ENCODE measurements at places on chromosomes 6 and 20.

- DNase-seq = no peak
Measured at GRCh38 chr6:168834801-168835200, 393.8 kb downstream of the SMOC2 start.

GRCh38 chr20:478949-479429, 16.7 kb upstream of the TBC1D20 start:
- peak; percentile 83 for DNase-seq

DNA sequence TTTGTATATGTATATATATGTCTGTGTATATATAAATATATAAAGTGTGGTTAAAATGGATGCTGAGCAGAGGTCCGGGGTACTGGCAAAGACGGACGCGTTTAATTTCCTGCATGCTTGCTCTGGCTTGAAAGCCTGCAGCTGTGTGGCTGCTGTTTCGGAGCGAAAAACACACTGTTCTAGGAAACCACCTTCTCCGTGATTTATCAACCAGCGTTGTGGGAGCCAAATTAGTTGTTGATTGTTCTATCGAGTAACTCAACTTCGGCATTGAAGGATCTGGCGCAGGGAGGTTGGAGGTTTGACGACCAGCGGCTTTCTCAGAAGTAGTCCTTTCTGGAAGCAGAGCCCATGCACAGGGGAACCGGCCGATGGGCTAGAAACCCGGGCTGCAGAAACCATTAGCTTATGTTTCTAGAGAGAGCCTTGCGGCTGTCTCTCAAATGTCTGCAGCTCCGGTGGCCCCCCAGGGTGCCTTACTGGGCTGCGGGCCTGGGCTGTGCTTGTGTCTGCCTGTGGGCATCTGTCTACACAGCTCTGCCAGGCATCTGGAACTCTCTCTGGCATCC, 81.8 kb downstream of the EDN3 start:
- DNase-seq = no peak

- no peak for DNase-seq
Measured at GRCh38 chr6:17458966-17459365, 65.6 kb downstream of the CAP2 start.

DNA sequence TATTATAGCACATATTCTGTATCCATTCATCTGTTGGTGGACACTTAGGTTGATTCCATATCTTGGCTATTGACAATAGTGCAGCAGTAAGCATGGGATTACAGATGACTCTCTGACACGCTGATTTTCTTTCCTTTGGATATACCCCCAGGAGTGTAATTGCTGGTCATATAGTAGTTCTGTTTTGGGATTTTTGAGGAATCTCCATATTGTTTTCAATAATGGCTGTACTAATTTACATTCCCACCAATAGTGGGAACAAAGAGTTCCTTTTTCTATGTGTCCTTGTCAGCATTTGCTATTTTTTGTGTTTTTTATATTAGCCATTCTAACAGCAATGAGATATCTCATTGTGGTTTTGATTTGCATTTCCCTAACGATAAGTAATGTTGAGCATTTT, 309.0 kb upstream of the JARID2 start:
- no peak for DNase-seq

- DNase-seq = no peak
Measured at GRCh38 chr6:107641071-107641470, 151.2 kb downstream of the SOBP start.

DNA sequence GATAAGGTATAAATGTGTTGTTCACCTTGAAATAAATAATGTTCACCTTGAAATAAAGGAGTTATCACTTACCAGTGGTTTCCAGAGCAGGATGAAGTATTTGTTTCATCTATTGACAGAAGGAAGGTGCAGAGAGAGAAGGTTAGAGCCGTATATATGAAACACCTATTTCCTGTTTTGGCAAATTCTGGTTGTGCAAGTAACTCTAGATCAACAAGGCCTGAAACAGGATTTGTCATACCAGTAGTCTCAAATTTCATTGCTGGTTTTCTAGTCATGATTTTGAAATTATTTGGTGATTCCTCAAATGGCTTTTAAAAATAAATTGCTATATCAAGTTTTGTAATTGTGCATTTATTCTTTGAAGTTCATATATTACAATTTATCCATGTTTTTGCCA, at the start of gene CRISP3:
Gene CRISP3 (minus strand): TSS at position 130 of the 400 bp plus-strand sequence. CDS start 21 bp downstream, at position 109.
- no peak for DNase-seq

DNA sequence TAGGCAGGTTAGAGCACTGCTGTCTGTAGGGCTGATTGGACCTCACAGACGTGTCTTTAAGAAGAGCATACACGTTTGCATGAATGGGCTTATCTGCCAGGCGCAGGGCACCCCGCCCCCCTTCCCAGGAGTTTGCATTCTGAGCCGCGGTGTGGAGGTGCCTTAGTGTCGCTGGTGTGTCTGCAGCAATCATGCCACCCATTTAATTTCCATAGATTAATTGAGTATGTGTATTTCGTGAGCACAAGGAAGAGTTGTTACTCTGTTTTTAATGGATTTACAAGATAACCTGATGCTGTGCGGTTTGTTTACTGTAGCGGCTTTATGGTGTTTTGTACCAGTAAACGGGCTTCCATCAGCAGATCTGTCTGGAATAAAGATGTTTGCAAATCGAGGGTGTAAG, 107.7 kb downstream of the ZDHHC14 start:
- no peak for DNase-seq

GRCh38 chr20:33995053-33995831, 1.5 kb downstream of the RALY start:
- peak; percentile 64 for DNase-seq

- peak; percentile 41 for DNase-seq
Measured at GRCh38 chr6:25788305-25788922, 33.9 kb downstream of the SLC17A4 start.

GRCh38 chr6:115773741-115774140, 286.9 kb downstream of the FRK start:
- no peak for DNase-seq

- no peak for DNase-seq
Measured at GRCh38 chr6:24920136-24920535, 15.6 kb downstream of the RIPOR2 start.

- no peak for DNase-seq
Measured at GRCh38 chr6:84773431-84774156, 9.2 kb upstream of the TBX18 start.

GRCh38 chr20:45128099-45128498, 3.8 kb upstream of the WFDC12 start:
- no peak for DNase-seq

DNA sequence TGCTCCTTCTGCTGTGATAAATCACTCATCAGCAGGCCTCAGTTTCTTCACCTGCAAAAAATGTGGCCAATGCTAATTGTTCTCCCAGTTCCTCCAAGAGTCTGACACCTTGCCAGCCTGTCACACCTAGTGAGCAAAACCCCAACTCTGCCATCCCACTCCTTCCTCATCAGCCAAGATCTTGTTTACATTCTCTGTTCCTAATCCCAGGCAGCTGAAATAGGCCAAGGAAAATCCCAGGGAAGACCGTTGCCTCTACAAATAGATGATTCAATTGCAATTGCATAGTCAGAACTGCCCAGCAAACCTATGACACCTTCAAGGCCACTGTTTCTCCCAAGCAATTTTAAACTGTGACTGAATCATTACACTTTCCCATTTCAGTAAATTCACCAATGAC, 78.7 kb downstream of the GMDS start:
- no peak for DNase-seq

GRCh38 chr6:132961122-132961521, 146.8 kb downstream of the RPS12 start:
- no peak for DNase-seq

- no peak for DNase-seq
Measured at GRCh38 chr20:15278041-15278440, 940.6 kb upstream of the FLRT3 start.

DNA sequence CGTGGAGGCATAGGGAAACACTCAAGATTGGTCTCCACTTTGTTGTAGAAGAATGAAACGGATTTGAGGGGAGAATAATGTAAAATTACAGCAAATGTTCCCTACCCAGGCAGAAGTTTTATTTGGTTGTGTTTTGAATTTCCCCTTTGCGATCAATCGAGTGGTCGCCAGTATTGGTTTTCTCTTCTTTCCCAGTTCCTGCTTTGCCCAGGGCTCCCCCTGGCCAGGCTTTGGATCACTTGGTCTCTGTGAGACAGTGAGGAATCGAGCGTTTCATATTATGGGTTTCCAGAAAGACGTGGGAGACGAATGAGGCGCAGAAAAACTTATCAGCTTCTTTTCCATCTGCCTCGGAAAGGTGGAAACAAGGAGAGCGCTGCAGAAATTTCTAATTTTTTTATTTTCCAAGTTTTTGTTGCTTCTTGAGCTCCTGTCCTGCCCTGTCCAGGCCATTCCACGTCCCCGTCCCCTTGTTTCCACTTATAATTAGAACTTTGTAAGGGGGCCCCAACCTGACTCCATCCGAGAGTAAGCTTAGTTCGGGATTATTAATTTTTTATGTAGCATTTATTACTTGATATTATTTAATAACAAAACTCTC, 7.5 kb upstream of the TBX18 start:
- DNase-seq = no peak

DNA sequence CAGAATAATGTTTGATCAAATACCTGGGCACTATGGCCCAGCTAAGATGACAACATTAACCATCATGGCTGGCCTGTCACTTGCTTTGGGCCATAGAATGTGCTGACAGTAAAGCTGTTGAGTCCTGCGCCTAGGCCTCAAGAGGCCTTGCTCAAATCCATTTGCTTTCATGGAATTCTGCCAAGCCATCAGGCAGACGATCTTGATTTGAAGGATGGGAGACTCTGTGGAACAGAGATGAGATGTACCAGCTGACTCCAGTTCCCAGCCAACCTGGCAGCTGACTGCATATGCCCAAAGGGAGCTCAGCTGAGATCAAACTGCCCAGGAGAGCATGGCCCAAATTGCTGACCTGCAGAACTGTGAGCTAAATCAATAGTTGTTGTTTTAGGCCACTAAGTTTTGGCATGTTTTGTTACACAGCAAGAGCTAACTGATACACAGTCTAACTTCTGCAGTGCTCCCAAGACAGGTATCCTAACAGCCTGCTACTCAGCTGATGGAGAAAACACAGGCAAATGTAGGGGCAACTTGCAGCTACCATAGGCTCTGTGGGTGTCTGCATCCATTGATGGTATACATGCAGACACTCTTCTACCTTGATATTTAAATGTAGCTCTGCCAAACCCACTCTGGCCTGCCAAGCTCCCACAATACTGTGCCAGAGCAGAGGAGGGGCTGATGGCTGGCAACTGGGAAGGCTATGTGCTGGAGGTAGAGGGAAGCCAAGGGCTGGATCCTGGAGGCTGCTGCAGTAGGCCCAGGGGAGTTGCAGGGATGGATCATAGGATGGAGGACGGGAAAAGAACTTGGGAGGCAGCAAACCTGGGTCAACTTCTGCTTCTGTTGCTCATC, 55.2 kb upstream of the RNF24 start:
- no peak for DNase-seq

DNA sequence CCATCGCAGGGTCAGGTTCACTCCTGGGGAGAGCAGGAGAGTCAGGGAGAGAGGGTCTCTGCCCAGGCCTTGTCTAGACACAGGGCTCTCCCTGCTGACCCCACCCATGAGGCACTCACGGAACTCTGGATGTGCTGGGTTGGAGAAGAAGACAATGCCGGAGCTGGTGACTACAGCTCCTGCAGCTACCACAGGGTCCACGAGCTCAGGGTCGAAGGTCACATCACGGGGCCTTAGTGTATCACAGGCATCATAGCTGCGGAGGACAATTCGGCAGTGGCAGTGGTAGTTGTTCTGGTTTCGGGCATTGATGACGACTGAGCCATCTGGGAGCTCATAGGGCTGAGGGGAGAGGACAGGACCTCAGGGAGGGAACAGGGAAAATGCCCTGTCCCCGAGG, 2.7 kb downstream of the NEU1 start:
- no peak for DNase-seq

DNA sequence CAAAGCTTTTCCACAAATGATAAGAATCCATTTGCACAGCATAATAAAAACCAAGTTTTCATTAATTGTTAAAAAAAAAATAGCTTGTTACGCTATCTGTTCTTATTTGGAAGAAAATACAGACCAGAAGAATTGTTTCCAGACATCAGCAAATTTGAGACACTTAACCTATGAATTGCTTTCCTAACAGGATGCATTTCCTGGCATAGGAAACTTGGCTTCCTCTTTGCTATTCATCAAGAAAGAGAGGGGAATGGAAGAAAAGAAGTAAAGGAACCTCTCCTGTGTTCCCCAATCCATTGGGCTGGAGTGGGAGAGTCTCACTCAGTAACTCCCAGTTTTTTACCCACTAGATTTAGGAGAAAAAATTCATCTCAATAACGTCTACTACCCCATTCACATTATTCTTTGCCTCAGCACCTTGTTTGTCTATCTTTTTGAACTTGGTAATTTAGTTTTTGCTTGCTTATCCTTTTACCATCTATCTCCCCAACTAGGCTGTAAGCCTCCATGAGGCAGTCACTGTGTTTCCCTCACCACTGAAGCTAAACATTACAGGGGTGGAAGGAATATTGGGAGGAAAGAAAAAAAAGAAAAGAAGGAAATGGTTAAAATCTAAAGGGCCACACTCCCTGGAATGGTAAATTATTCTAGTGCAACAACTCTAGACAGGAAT, 150.3 kb downstream of the COL21A1 start:
- peak; percentile 16 for DNase-seq

- DNase-seq = peak; percentile 10
Measured at GRCh38 chr6:22053391-22053997, 243.3 kb downstream of the PRL start.

DNA sequence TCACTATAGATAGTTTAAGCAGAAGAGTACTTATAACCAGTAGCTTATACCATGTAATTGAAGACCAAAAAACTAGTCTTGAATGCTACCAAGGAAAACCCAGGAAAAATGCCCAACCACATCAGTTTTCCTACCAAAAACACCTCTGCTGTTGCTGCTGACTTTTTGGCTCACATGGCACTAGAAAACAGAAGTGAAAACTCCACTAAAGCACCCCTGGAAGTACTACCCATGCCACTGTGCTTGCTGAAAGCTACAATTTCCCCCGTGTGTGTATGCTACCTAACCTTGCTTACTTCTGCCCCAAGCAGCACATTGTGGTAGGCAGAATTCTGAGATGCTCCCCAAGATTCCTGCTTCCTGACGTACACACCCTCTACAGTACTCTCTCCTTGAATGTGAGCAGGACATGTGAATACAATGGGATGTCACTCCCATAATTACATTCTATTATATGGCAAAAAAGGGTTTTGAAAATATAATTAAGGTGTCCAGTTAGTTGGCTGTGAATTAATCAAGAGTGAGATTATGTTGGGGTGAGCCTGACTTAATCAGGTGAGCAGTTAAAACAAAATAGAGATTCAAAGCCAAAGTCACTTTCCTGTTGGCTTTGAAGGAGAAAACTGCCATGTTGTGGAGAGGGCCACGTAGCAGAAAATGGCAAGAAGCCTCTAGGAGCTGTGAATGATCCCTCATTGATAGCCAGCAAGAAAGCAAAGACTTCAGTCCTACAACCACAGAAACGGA, 209.8 kb upstream of the MARCKS start:
- DNase-seq = no peak

GRCh38 chr6:99836471-99836870, 157.6 kb downstream of the MCHR2 start:
- no peak for DNase-seq

Data from Kasumi-1 (cell line).